ENCODE measurements at places on chromosomes 7 and 10.

GRCh38 chr10:22017283-22018020 lies 13.9 kb upstream of the DNAJC1 start:
- no peak for DNase-seq

DNA sequence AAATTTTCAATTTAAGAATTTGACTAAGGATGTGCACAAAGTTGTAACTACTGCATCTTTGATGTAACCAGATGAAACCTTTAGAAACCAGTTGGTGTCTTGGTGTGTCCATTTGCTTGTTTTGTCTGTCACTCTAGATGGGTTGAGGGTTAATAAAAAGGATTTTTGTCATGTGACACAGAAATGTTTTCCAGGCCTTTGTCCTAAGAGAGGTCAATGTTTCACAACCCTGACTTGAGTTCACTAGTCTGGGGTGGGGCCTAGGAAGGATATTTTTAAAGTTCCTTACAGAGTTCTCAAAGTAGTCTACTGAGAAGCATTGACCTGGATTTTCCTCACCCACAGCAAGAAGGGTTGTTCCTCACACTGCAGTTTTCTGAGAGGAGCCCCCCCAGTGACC lies 90.3 kb downstream of the HERPUD2 start:
- DNase-seq: no peak

- no peak for DNase-seq
Observed at GRCh38 chr7:1274121-1274875, 41.6 kb downstream of the UNCX start.

DNA sequence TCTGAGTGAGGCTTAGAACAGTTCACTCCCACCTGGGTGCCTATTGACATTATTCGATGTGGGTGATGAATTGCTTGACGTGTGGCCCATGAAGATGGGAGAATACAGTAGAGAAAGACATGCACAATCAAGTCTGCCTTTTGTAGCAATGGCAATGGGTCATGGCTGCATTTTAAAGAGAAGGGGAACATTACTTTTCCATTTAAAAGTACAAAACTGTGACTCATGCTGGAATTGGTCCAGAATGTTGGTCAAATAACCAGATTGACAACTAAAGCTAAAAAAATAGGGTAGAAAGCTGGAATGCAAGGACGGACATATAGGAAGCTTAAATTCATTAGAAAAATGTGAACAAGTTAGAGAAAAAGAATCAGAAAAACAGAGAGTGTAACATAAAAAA lies 104.1 kb upstream of the SLC25A13 start:
- DNase-seq: no peak

GRCh38 chr10:1123198-1123597 lies 67.0 kb downstream of the WDR37 start:
- no peak for DNase-seq

GRCh38 chr7:143069912-143070500 lies 17.9 kb downstream of the OR6V1 start:
- DNase-seq: no peak

DNA sequence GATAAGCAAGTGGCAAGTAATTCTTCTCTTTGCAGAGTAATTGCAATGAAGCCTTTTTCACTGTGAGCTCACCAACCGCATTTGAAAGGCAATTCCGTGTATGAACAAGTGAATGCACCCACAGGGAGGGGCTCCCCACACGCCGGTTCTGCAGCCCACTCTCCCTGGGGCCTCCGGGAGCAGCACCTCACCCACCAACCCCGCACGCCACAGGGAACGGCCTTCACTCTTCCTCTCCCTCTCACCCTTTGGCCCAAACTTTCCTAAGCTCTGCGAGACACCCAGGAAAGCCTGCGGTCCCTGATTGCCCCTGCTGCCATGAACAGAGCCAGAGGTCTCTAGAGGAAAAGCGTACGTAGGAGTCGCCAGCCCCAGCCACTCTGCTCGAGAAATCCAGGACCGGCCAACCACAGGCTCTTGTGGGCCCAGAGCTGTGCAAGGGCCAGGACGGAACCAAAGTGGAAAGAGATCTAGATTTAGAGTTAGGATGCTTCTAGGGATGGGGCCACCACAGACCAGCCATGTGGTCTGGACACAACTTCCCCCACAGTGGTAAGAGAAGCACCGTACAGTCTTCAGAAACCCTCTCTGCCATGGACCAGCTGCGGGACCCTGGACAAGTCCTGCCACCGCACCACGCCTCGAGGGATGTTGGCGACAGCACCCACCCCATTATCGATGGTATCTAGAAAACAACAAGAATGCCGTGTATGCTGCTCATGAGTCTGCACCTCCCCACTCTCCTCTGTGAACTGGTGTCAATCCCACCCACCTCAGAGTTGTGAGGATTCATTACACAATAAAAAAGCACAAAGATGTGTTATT lies 3.6 kb downstream of the WDR86 start:
- DNase-seq: no peak

GRCh38 chr7:113891828-113892227 lies 27.0 kb downstream of the PPP1R3A start:
- DNase-seq: no peak

- DNase-seq: no peak
Observed at GRCh38 chr7:125892434-125892833, 962.8 kb upstream of the POT1 start.

- peak; percentile 62 for DNase-seq
Observed at GRCh38 chr10:110568055-110568735, 700 bp downstream of the SMC3 start.

DNA sequence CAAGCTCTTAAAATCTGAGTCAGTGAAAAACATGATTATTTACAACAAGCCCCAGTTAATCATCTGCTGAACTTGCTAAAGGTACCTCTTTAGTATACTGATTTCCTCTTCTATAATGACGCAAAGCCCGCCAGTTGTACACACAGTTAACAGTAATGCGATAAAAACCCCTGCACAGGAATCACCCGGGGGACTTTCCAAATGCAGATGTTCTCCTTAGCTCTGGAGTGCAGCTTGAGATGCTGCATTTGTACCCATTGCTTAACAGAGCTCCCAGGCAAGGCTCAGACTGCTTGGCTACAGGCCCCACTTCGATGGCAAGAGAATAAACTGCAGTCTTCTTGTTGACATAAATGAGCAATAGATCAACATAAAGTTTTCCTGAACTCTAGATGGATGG lies 279.6 kb upstream of the HGF start:
- DNase-seq: no peak

GRCh38 chr7:127330070-127330469 lies 62.4 kb downstream of the ZNF800 start:
- DNase-seq: no peak

GRCh38 chr10:75717126-75717916 lies 285.9 kb downstream of the LRMDA start:
- no peak for DNase-seq

DNA sequence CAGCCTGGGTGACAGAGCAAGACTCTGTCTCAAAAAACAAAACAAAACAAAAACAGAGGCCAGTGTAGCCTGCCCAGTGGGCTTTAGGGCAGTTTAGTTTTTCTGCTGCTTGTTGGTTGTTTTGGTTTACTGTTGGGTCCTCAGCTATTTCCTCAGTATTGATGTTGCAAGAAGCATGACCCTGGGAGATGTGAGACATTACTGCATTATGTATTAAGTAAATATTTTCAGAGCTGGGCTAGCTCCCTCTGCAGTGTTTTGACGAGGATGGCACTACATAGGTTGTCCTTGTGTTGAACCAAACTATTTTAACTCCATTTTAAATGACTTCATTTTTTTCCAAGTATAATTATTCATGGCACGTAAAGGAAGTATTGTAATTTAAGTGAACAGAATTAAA lies 4.8 kb downstream of the AKAP9 start:
- no peak for DNase-seq

DNA sequence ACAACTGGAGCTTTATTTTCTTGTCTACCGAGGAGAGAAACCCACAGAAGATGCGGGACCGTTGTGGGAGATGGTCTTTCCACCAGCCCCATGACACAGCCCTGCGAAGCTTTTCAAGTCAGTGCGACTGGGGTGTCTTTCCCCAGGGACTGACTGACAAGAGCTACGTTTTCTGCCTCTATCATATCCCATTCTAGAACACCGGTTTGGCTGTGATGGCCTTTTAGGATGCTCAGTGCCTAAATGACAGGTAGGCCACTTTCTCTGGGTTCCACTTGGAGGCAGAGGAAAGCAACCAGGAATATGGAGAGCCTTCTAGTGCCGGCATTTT lies 16.9 kb downstream of the SLC13A4 start:
- DNase-seq: no peak

- DNase-seq: peak; percentile 32
Observed at GRCh38 chr10:52213321-52213752, 100.7 kb upstream of the DKK1 start.

GRCh38 chr7:18228686-18229085 lies 201.0 kb upstream of the PRPS1L1 start:
- DNase-seq: no peak

GRCh38 chr10:7491949-7492659 lies 81.3 kb upstream of the SFMBT2 start:
- DNase-seq: no peak

All from iPS-NIHi11 (cell line).